Left ventricle myocardium inferior (tissue), 1 donor: ENCODE measurements at places on chromosomes 6 and 20.

DNA sequence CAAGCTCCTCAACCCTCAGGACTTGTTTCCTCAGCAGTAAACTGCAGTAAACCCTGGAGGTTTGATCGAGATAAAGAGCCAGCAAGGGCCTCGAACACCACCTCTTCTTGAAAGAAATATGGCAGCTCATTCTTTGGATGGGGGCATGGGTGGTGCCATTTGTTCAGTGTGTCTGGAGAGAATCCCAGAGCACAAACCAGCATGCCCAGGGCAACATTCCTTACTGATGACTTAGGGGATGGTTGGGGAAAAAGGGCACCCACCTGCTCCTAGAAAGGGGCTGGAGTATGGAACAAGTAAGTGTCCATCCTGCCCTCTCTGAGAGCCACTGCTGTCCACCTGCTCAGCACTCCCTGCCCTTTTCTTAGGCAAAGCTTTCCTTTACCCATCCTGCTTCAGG, 31.3 kb upstream of the ZFAND3 start:
- no peak for DNase-seq

DNA sequence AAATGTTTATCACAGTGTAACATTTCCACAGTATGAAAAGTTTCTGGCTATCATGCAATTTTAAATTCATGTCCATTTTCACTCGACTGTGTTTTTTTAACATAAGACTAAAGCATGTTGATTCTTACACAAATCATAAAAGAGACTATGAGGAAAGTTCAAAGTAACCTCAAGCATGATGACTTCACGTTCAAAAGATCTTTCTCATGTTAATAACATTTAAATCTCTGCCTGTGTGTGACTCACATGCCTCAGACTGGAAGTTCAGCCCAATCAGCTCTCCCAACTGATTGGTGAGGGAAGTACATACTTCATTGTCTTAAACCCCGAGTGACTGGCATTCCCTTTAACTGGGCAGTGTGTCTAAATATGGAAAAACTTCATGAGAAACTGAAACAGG, 37.4 kb downstream of the ATXN1 start:
- DNase-seq: no peak

DNA sequence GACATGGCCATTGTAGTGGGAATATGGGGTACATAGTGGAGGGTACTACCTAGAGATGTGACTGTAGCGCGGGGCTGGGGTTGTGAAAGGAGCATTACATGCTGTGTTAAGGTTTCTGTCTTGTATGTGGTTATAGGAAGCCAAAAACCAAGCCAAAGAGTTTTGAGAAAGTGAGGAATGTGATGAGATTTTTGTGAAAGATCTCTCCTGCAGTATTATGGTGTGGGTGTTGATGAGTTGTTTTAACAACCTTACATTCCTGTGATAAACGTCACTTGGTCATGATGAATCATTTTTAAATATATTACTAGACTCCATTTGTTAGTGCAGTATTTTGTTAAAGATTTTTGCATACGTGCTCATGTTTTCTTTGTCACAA, 48.9 kb downstream of the ZFAND3 start:
- no peak for DNase-seq

DNA sequence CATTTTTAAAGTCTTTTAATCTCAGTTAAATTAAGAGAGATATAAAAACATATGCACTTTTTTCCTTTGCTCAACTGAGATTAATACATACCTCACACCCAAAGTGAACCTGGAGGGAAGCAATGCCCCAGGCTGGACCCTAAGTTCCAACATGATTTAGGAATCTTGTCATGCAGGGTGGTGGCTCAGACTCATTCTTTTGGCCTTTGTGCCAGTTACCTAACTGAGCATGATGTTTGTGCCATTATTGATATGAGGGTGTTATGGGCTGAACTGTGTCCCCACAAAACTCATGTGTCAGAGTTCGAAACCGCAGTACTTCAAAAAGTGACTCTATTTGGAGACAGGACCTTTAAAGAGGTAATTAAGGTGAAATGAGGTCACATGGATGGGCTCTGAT, 188.0 kb downstream of the ARHGAP18 start:
- DNase-seq: no peak

DNA sequence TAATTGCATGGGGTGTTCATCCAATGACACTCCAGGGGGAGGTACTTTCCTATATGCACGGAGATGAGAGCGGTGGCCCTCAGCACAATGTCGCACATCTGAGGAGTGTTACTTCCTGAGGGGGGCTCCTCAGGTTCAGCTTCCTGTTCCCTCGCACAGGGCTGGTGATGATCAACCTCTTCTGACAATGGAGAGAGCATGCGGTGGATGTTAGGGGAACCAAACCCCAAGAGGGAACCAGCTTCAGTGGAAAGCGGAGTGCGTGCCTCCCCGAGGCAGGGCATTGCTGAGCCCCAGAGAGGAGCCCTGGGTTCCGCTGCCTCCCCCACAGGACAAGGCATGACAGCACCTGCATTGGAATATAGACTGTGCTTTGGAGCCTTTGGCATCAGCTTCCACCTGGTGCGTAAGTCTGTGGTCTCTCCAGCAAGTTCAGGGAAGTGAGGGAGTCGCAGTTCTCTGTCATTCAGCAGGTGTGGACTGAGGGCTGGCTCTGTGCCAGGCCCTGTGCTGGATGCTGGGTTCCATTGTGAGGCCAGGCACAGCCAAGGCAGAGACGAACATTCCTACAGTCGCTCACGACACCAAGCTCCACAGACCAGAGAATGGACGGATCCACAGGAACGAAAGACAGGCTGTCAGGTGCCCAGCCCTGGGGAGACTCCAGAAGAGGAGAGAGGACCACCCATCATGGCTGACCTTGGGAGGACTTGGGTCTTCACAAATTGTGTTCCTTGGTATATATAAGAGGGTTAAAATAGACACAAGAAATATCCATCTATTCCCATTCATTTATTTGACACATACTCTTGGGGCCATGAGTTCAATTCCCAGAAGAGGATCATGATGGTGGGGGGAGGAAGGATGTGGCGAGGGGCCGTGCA, 3.9 kb upstream of the ZNF831 start:
- no peak for DNase-seq

DNA sequence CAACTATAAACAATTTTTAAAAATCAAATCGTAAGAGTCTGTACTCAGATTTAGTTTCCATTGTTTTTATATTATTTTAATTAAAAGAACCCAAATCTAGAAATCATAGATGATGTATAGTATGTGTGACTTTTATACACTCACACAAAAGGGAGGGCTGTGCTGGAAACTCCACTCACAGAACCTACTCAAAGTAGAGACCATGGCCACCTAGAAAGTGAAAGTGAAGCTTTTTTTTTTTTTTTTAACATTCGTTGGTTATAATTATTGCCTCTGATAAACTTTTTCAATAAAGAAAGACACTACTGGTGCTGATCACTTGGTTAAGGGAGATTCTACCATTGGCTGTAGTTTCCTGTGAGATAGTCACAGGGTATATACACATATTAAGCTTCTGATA, 37.9 kb upstream of the PRL start:
- DNase-seq: no peak

GRCh38 chr6:10084111-10084986, 330.5 kb downstream of the TFAP2A start:
- DNase-seq: no peak

DNA sequence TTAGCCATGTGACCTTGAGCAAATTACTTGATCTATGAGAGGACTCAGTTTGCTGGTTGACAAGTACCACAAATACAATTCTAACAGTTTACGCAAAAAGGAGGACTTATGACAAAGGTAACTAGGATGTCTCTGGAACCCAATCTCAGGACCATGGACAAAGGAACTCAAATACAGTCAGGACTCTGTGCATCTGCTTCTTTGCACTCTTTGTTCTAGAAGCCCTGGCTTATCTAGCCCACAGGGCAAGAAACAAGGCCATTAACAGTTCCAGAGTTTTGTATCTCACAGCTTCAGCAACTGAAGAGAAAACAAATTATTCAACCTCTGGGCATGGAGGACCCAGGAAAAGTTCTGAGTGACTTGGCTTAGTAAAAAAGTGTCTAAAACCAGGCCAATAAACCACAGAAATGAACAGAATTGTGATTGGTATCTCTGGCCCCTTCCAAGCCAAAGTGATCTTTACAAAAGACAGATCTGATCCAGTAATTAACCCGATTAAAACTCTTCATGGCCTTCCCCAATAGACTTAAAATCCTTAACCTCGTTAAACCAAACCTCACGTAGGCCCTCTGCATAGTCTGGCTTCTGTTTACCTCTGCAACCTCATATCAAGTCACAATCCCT, 5.9 kb downstream of the WASF1 start:
- DNase-seq: no peak

GRCh38 chr20:53163486-53163885, 191.3 kb downstream of the TSHZ2 start:
- no peak for DNase-seq

- DNase-seq: no peak
Measured at GRCh38 chr20:21063276-21063675, 42.9 kb downstream of the LINC00237 start.

DNA sequence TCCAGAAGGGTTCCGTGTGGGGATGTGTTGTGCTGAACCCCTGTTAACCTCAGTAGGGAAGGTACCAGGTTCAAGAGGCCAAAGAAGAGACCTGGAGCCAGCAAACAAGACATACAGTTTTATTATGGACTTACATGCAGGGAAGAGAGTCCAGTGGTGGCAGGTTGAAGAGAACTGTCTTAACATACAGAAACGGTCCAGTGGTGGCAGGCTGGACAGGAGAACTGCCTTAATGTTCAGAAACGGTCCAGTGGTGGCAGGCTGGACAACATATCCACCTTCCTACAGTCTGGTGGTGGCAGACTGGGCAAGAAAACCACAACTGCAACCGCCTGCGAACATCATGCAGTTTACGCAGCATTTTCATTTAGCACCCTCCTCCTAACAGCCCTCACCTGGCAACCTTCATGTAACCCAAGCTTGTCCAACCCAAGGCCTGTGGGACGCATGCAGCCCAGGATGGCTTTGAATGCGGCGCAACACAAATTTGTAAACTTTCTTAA, 75.9 kb downstream of the PHACTR3 start:
- no peak for DNase-seq

DNA sequence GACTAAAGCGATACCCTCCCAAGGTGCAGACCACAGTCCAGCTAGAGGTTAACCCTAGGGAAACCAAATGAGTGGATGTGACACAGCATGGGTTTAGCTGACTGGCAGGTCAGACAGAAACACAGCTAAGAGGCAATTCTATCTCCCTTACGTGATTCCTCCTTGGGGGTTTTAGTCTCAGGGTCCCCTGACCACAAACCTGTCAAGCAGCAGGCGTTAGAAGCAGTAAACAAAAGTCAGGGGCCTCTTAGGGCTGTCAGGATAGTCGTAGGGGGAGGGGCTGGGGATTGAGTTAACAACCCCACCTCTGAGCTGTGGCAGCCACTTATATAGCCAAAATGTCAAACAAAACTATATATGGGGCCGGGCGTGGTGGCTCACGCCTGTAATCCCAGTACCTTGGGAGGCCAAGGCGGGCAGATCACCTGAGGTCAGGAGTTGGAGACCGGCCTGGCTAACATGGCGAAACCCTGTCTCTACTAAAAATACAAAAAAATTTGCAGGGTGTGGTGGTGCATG, 13.6 kb downstream of the KCNK5 start:
- no peak for DNase-seq

GRCh38 chr6:110063594-110064263, 85.6 kb downstream of the GPR6 start:
- DNase-seq: no peak

- no peak for DNase-seq
Measured at GRCh38 chr6:105753207-105753606, 332.9 kb upstream of the PRDM1 start.

DNA sequence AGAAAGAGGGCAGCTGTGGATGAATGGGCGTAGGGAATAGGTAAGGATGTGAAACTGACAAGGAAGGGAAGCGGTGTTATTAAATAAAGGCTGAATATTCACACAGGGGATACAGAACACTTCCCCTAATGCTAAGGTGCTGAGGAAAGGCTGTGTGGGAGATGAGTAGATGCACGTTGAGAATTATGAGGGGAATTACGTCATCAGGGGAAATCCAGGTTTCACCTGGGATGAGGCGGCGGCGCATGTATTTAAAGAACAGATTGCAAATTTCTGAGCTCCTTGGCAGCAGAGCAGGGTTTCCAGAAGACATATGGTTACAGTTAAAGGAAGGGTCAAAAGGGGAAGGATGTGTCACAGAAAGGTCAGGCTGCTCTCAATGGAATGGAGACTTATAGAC, 28.7 kb upstream of the EDN1 start:
- no peak for DNase-seq

- DNase-seq: no peak
Measured at GRCh38 chr6:14286144-14286543, 168.6 kb downstream of the CD83 start.

- no peak for DNase-seq
Measured at GRCh38 chr6:1388630-1389368, 577 bp upstream of the FOXF2 start.

- DNase-seq: peak; percentile 85
Measured at GRCh38 chr20:48620507-48621375, 207.1 kb downstream of the PREX1 start.

- no peak for DNase-seq
Measured at GRCh38 chr20:52252664-52253063, 61.1 kb upstream of the ZFP64 start.

DNA sequence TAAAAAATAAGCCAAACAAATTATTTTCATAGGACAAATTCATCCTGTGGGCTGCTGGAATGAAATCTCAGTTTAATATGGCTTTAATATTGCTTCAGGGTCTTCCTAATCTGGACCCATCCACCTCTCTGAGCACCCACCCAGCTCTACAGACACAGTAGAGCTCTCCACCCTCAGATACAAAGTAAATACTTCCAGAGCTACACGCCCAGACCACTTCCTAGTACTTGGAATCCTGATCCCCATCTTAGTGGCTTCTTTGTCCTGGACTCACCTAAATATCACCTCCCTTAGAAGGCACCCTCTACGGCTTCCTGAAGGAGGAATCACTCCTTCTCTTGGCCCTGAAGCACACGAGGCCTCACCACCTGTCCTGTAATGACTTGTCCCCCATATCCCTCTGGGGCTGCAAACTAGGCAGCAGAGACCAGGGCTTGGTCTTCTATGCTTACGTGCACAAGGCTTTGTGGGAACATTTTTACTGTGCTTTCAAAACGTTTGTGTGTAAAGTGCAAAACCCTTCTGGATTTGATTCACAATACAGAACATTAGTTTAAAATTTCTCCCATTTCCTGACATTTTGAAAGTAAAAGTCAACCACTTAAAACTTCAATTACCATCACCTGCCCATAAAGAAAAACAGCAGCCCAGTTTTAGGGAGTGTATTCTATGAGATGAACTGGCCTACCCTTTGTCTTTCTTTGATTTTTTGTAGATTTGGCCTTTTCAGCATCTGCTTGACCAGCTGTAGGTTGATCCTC, 2.4 kb downstream of the CTCFL start:
- DNase-seq: no peak

DNA sequence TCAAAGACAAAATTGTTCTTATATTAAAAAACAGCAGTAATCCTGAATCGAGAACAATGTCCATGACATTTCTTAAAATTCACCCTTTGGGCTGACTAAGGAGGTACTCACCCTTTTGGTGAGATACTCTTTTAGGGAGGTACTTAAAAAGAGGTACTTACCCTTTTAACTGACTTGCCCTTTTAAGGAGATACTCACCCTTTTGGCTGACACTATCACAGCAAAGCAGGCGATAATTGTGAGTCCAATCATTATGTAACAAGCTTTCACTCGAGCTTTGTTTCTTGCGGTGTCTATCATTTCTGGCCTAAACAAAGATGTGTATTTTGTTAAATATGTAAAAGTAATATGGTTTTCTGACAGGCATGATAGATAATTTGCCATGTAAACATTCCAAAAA, 3.7 kb downstream of the FAM162B start:
- no peak for DNase-seq
